ENCODE measurements at places on chromosomes 12 and 14.

- no peak for DNase-seq
Measured at GRCh38 chr12:57063991-57064685, 14.2 kb upstream of the MYO1A start.

DNA sequence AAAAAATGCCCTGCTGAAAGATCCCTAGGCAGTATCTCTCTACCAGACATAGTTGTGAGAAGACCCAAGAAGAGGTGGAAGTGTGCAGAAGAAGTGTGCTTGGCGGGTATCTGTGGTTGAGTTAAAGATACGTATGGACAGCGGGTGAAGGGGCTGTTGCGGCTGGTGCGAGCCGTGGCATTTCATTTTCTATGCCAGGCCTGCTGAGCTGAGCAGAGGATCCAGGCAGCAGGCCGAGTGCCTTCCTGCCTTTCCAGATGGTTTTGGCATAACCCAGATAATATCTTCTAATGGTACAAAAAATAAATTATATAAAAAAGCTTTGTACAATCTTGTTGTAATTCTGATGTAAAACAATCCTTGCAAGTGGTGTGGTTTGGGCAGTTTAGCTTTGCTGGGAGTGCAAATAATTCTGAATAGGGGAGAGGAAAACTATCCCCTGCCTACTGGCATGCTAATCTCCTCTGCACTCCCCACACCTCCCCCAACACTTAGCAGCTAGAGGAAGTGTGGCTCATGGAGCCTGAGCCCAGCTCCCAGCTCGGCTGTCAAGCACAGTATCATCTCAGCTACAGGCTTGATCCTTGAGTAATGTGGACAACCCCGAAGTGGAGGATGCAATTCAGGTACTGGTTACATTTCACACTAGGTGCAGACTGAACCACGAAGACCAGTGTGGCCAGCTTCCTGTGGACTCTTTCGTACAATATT, 168.9 kb downstream of the VRK1 start:
- DNase-seq, result no peak

DNA sequence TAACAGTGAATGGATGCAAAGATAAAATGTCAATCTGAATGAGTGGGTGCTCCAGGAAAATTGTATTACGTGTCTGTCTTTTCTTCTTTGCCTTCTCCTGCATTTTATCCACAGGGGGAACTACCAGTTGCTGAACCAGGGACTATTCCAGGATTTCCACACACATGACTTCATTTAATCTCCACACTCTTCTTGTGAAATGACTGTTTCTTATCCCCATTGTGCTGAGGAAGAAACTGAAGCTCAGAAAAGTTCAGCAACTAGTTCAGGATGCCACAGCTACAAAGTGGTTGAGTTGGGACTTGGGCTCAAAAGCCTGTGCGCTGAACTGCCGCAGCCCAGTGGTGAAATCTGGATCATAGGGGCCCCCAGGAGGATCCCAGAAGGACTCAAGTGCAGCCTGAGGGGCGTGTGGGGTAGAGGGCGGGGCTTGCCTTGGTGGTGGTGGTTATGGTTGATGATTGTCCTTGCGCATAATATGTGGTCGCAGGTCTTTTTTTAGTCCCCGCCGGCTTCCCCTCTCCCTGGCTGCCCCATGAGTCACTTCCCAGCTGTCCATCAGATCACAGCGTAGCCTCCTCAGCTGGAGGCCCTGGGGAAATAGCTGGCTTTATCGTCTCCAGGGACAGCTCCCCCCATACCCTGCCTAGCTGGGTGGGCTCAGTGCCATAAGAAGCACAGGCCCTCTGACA, 235.2 kb upstream of the CRY1 start:
- DNase-seq, result peak; percentile 67

DNA sequence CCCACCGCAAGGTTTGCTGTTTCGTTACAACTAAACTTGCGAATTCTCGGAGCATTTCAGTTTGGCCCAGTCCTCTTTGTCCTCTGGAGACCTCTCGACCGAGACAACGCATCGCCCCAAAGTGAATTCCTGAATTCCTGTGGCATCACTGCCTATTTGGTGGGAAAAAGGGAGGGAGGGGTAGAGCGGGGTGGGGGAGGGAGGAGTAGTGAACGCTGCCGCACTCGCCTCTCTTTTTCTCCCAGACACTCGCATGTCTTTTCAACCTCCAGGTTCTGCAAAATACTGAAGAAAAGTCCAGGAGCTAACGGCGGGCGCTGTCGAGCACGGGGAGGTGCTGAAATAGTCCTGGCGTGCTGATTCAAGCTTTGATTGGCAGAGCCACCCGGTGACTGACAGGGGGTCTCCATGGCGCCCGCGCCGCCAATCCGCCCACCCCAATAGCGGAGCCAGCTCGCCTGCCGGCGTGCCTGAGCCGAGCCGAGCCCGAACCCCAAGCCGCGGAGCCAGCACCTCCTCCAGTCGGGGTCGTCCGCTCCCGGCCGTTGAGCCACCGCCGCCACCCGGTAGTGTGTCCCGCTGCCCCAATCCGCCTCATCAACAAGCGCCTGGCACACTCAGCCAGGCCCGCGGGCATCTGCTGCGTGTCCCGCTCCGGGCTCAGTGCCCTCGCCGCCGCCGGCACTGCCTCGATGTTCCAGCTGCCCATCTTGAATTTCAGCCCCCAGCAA, at the start of gene SIX6:
Gene SIX6 (plus strand): TSS at position 440 of the 731 bp plus-strand sequence. CDS start 253 bp downstream, at position 693.
- peak; percentile 65 for DNase-seq

GRCh38 chr12:66590275-66590985, 88.4 kb downstream of the GRIP1 start:
- DNase-seq, result no peak

DNA sequence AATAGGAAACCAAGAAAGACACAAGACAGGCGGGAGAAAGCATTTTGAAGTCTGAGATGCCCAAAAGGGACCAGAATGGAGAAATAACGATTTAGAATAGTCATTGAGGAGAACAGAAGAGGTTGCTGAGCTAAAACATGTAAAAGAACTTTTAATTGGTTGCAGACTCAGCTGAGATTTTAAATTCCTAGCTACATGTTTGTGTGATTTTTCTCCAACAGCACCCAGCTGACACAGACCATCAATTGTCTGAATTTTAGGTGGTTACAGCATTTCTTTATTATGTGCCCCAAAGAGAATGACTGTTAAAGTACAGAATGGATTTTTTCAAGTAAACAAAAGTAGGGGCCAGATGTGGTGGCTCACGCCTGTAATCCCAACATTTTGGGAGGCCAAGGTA, 50.3 kb downstream of the BAZ1A start:
- no peak for DNase-seq

DNA sequence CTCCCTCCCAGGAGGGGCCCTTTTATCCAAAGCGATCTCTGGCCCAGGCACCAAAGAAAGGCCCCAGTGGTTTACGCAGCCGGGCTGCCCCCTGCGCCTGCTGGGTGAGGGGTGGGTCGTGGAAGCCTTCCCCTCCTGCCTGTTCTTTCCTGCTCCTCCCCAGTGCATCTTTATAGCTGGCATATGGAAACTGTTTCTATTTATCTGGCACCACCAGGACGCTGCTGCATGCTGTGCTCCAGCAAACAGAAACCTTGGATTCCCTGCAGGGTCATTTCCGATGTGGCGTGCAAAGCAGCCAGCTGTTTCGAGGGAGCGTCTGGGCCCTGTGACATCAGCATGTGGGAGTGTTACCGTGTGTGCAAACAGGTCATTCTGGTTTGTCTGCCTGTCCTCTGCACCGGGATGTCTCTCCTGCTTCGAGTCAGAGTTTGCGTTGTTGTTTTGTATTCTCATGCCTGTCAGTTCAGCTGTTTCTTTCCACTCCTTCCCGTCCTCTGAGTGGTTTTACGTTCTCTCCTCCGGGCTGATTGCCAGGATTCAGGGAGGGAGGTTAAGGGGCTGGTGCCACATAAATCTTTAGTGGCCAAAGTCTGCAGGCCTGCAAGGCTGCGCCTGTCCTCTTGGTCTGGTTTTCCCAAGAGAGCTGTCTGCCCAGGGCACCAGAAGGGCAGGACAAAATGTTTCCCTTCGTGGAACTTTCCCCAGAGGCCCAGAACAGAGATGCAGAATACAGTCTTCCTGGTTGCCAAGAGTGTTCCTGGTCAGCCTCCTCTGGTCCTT, 24.6 kb downstream of the TPCN1 start:
- peak; percentile 88 for DNase-seq

Measured in femur (tissue), 1 donor.